ENCODE measurements at places on chromosomes 2 and 18. TPM values are rescaled to one million over a fixed set of nuclear protein-coding genes. Genes with fewer than 3 reads are reported as not detected.
A peak's percentile ranks its signal among the peaks of the same experiment; 100 is the strongest.

C2orf66 gene
- not detected for total RNA-seq

MAP3K19 gene
- not detected for total RNA-seq

TUBB8B gene
- total RNA-seq: not detected

SLC9A4 gene
- total RNA-seq: 1.4 TPM

GRCh38 chr18:79542876-79543750, 136.5 kb upstream of the CTDP1 start:
- no peak for DNase-seq
- H3K4me1 ChIP-seq: no peaks in the 10 kb centered on the region
- H3K27me3 ChIP-seq: no peaks in the 10 kb centered on the region

- H3K4me1 ChIP-seq: peaks cover 13% of the 10 kb centered on the region
- no peaks in the 10 kb centered on the region for H3K36me3 ChIP-seq
- no peak for DNase-seq
- no peak overlapping the region for H3K27ac ChIP-seq
- H3K4me3 ChIP-seq: no peak overlapping the region
- no peaks in the 10 kb centered on the region for H3K27me3 ChIP-seq
Observed at GRCh38 chr2:68292108-68292710, 27.5 kb downstream of the CNRIP1 start.

DNA sequence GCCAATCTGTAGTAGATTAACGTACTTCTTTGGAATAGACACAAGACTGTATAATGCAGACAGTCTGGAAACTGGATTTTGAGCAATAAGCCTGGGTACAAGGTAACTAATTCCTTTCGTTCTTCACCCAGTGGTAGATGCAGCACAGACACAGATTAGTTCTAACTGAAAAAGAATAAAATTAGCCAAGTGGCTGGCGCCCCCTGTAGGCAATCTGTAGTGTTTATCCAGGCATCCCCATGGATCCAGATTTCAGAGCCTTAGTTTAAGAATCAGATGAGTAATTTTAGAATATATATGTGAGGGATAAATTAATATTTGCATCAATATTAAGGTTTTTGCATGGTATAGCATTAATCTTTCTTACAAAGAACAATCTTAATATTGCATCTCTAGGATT, 563.9 kb downstream of the DCC start:
- H3K36me3 ChIP-seq: no peaks in the 10 kb centered on the region
- H3K27me3 ChIP-seq: no peaks in the 10 kb centered on the region
- no peak overlapping the region for H3K27ac ChIP-seq

GRCh38 chr18:3889121-3889520, 439.1 kb downstream of the TGIF1 start:
- H3K4me3 ChIP-seq: no peak overlapping the region
- H3K27me3 ChIP-seq: no peaks in the 10 kb centered on the region
- no peaks in the 10 kb centered on the region for H3K4me1 ChIP-seq

DNA sequence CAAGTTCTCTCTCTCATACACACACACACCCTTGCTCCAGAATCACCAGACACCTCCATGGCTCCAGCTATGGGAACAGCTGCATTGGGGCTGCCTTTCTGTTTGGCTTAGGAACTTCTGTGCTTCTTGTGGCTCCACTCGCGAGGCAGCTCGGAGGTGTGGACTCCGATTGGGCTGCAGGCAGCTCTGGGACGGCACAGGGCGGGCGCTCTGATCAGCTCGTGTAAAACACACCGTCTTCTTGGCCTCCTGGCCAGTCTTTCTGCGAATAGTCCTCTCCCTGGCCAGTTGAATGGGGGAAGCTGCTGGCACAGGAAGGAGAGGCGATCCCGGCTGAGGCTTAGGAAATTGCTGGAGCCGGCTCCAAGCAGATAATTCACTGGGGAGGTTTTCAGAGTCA, 22.4 kb downstream of the FOSL2 start:
- DNase-seq: no peak
- H3K27me3 ChIP-seq: no peaks in the 10 kb centered on the region
- peaks cover 73% of the 10 kb centered on the region for H3K36me3 ChIP-seq
- H3K27ac ChIP-seq: peak overlapping the region; percentile 32
- H3K4me3 ChIP-seq: no peak overlapping the region

- H3K4me1 ChIP-seq: peaks cover 37% of the 10 kb centered on the region
- H3K36me3 ChIP-seq: no peaks in the 10 kb centered on the region
- H3K27me3 ChIP-seq: no peaks in the 10 kb centered on the region
- DNase-seq: no peak
- no peak overlapping the region for H3K27ac ChIP-seq
Observed at GRCh38 chr18:48348739-48349138, 60.4 kb downstream of the ZBTB7C start.

GRCh38 chr2:180614776-180615175, 365.6 kb upstream of the UBE2E3 start:
- DNase-seq: no peak
- no peak overlapping the region for H3K27ac ChIP-seq
- H3K4me1 ChIP-seq: no peaks in the 10 kb centered on the region
- no peaks in the 10 kb centered on the region for H3K36me3 ChIP-seq

- H3K4me3 ChIP-seq: no peak overlapping the region
- H3K36me3 ChIP-seq: no peaks in the 10 kb centered on the region
- no peak for DNase-seq
- H3K27ac ChIP-seq: no peak overlapping the region
- H3K4me1 ChIP-seq: peaks cover 9% of the 10 kb centered on the region
Observed at GRCh38 chr18:75035928-75036327, 173.0 kb downstream of the PTGR3 start.

DNA sequence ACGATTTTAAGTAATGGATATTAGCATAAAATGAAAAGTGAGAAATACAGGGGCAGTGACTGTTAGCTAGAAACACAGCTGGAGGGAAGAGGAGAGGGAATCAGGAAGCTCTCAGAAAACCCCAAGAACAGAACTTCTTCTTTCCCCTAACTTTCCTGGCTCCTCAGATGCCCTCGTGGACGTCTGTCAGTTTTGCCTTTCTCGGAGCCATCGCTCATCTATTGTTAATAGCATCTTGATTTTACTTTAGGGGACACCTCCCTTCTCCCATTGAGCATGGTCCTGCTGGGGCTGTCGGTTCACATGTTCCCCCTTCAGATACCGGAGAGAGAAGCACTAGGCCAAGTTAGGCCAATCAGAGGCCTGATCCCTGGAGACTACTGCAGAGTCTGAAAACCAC, 2.3 kb upstream of the PLEK start:
- H3K27ac ChIP-seq: no peak overlapping the region
- DNase-seq: no peak
- no peak overlapping the region for H3K4me3 ChIP-seq
- H3K36me3 ChIP-seq: no peaks in the 10 kb centered on the region
- H3K4me1 ChIP-seq: no peaks in the 10 kb centered on the region
- H3K27me3 ChIP-seq: no peaks in the 10 kb centered on the region

DNA sequence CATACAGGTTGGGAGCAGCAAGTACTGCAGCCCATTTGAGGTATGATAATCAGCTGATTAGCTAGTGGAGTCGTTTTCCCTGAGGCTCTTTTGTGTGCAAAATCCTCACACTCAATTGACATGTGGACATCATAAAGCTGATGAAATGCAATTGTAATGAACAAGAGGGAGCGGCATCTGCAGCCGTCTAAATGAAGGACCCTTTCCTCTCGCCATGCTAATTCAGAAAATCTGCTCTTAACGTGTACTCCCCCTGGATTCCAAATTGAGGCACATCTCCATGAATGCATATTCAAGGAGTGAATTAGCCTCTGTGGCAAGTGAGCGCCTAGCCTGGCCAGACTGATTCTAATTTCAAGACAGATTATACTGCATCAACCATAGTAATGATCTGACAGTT, 260.9 kb upstream of the ATP5MC3 start:
- H3K27me3 ChIP-seq: no peaks in the 10 kb centered on the region
- H3K36me3 ChIP-seq: no peaks in the 10 kb centered on the region
- H3K27ac ChIP-seq: no peak overlapping the region

GRCh38 chr2:120617055-120617454, 118.6 kb upstream of the GLI2 start:
- no peak for DNase-seq
- no peak overlapping the region for H3K4me3 ChIP-seq
- H3K36me3 ChIP-seq: no peaks in the 10 kb centered on the region
- no peak overlapping the region for H3K27ac ChIP-seq
- H3K27me3 ChIP-seq: no peaks in the 10 kb centered on the region
- H3K4me1 ChIP-seq: peaks cover 14% of the 10 kb centered on the region

DNA sequence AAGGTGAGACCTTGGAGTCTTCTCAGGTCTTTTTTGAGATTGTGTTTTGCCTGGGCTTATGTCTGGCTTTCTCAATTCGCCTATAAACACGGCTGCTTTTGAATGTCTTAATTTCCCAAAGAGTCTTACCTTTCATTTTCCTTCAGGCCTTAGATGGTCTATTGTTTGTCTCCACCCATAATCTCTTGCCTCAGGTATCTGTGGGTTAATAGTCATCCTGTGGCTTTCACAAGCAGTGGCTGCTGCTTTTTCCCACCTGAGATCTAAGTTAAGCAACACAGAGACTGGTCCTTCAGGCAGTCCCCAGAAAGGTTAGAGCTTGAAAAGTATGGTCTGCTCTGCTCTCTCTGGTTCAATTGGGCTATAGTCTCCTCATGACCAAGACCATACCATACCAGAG, 275.3 kb downstream of the INSIG2 start:
- H3K36me3 ChIP-seq: no peaks in the 10 kb centered on the region
- no peak for DNase-seq
- no peak overlapping the region for H3K4me3 ChIP-seq
- H3K27me3 ChIP-seq: no peaks in the 10 kb centered on the region

GRCh38 chr18:54888933-54889332, 60.7 kb downstream of the RAB27B start:
- no peak for DNase-seq
- no peaks in the 10 kb centered on the region for H3K36me3 ChIP-seq
- no peak overlapping the region for H3K4me3 ChIP-seq
- H3K27me3 ChIP-seq: no peaks in the 10 kb centered on the region

Measured in thoracic aorta (tissue), 2 donors.